ENCODE measurements at places on chromosomes 2 and 18.

DNA sequence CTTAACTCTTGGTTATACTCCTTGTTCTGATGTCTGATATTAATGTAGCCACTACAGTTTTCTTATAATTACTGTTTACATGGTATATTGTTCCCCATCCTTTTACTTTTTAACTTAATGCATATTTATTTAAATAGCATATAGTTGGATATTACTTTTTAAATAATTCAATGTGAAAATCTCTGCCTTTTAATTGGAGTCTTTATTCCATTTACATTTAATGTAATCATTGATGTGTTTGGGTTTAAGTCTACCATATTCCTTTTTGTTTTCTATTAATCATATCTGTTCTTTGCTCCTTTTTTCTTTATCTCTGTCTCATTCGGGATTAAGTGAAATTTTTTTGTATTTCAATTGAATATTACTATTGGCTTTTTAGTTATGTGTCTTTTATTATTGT, 109.1 kb downstream of the MTX2 start:
- DNase-seq, result no peak

- DNase-seq, result no peak
These were observed 259.4 kb downstream of the RAD51AP2 start for GRCh38 chr2:17258861-17259260.

DNA sequence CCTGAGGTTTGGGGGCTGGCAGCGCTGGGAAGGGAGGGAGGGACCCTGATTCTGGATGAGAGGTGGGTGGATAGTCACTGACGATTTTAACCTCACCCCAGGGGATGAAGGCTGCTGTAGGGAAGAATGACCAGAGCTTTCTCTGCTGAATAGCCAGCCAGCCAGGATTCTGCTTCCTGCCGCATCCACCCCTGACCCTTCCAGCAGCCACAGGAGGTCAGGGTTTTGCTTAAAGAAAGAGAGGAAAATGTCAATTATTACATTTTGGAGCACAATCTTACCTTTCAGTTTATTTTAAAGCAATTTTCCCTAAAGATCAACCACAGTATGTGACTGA, 217.7 kb downstream of the GBX2 start:
- no peak for DNase-seq

DNA sequence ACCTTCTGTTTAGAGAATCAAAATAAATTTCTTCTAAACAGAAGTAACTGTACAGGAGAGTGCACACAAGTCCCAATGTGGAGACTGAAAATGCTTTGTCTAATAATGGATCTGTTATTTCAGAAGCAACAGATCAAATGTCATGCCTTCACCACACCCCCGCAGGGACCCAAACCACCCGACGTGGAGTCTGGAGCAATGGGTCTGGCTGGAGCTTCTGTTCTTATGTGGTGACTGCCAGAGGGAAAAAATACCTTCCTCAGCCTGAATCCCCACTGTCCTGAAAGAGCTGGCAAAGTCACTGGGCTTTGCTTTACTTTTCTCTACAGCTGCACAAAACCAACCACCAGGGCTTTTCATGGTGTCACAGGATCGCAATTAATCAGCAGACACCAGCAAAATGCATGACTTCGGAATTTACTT, 119.0 kb upstream of the ZFP36L2 start:
- DNase-seq, result no peak

DNA sequence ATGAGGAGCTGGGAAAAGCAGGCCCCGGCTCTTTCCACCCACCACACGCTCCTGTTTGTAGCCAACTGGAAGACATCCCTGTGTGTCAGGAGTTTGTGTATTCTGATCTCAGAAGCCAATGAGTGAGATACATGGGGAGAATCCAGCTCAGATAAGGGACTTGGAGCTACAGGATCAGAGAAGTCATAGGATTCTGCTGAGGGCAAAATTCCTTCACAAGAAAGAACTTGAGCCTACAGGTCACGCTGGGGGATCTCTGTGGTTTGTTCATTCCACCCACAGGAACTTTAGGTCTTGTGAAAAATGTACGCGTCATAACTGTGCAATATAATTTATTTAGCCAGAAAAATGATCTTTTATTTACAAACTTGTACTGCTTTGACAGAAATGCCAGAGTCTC, 80.1 kb upstream of the SMIM21 start:
- no peak for DNase-seq

DNA sequence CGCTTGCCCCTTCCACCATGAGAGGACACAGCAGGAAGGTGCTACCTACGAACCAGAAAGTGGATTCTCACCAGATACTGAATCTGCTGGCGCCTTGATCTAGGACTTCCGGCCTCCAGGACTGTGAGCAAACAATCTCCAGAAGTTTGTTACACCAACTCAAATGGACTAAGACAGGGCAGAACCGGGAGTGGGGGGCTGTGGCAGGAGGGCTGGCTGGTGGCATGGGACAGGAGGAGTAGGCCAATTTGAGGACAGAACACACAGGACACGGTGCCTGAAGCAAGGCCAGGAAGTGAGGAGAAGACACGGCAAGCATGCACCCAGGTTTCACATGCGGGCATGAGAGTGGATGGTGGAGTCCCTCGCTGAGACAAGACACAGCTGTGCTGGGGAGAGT, 40.1 kb downstream of the CRACDL start:
- DNase-seq, result no peak

DNA sequence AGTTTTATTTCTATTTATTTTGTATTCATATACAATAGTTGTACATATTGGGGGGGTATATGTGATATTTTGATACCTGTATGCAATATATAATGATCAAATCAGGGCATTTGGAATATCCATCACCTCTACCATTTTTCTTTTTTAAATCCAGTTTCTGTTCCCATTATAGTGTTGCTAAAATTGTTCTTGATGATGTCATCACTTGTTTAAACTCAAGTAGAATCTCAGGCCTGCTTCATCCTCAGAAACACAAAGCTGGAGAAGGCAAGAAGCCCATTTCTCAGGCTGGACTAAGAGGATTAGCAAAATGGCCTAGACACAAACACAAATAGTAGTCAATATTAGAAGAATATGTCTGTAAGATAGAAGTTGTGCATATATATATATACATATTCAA, 747.1 kb upstream of the ACVR2A start:
- no peak for DNase-seq
